ENCODE measurements at places on chromosomes 3 and 15. TPM values are rescaled to one million over a fixed set of nuclear protein-coding genes. Genes with fewer than 3 reads are reported as not detected.

DNA sequence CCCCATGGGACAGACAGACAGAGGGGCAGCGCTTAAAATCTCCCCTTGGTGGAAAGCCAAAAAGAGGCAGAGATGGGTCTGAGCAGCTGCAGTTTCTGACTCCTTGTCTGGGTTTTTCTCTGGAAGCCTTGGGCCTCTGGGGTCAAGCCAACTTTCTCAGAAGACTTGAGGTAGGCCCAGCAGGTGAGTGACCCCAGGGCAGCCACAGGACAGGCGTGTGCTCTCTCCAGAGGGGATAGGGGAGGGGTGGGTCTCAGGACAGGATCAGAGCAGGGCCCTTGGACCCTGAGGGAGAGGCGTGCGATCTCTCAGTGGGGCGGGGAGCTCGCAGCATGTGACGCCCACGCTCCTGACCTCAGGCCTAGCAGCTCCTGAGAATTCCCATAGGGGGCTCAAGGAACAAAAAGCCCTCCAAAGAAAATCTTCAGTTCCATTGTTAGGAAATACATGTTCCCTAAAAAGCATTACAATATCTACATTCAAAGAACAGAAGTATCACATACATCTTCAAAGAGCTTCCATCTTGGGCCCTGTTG lies 34.6 kb upstream of the DUSP7 start:
- H3K27me3 ChIP-seq, result no peaks in the 10 kb centered on the region
- H3K4me3 ChIP-seq, result no peak overlapping the region
- H3K4me1 ChIP-seq, result peaks cover 3% of the 10 kb centered on the region
- H3K27ac ChIP-seq, result peak overlapping the region; percentile 96

Gene DNASE1L3
- 4.3 TPM for total RNA-seq

GRCh38 chr3:28326458-28326926 lies 22.0 kb upstream of the ZCWPW2 start:
- H3K27ac ChIP-seq, result no peak overlapping the region
- peaks cover 2% of the 10 kb centered on the region for H3K36me3 ChIP-seq
- DNase-seq, result no peak
- H3K4me3 ChIP-seq, result no peak overlapping the region

DNA sequence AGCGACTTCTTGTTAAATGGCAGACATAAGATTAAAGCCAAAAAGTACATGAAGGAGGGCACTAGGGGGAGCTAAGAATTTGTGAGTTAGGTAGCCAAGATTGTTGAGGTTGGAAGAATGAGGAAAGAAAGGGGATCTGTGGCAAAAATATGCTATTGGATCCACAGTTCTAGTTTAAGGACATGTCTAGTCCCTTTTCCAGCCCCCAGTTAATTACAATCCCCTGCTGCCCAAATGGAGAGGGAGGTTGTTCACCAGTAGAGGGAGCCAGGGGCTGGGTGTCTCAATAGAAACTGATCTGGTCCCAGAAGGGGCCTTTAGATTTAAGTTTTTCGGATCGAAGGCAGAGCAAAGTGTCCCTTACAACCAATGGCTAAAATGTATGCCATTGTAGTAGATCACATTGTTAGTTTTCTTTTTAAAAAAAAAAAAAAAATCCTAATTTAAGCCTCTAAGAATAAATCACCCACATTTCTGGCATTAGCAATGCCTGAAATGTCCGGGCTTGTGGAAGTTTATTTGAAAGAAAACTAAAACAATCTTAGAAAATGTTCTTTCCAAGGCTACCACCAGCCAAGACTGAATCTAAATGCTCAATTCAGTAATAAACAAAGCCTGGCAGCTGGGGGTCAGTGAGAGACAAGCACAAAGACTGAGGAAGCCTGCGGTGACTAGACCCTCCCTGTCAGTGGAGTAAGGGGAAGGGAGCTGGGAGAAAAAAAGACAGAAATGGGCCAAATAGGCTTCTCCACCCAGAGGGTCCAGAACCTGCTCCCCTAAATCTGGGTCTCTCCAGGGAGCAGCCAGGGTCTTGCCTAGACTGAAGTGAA lies 7.1 kb downstream of the COL8A1 start:
- H3K4me1 ChIP-seq, result peaks cover 13% of the 10 kb centered on the region
- no peaks in the 10 kb centered on the region for H3K27me3 ChIP-seq
- peak overlapping the region; percentile 40 for H3K4me3 ChIP-seq
- H3K27ac ChIP-seq, result peak overlapping the region; percentile 63
- no peak for DNase-seq
- no peaks in the 10 kb centered on the region for H3K36me3 ChIP-seq

DNA sequence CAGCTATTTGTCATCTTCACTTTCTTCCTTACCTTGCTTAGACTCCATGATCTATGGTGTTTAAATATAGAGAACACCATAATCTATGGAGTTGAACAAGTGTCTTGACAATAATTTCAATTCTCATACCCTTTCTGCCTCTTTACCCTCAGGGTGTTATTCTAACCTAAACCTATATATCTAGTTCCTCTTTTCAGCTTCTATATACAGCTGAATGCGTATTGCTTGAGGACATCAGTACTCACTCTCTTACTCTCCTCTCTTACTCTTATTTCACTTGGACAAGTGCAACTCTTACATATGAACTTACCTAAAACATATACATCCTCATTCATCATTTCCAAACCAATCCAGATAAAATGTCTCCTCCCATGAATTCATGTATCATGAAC lies 187.1 kb downstream of the RAP2B start:
- H3K27ac ChIP-seq, result no peak overlapping the region
- H3K4me3 ChIP-seq, result no peak overlapping the region
- no peak for DNase-seq
- H3K27me3 ChIP-seq, result no peaks in the 10 kb centered on the region

Gene CILP
- total RNA-seq, result 170 TPM

GRCh38 chr3:15453991-15454625 lies 26.7 kb downstream of the EAF1 start:
- no peaks in the 10 kb centered on the region for H3K27me3 ChIP-seq
- H3K36me3 ChIP-seq, result no peaks in the 10 kb centered on the region
- no peak overlapping the region for H3K4me3 ChIP-seq
- no peaks in the 10 kb centered on the region for H3K4me1 ChIP-seq
- no peak for DNase-seq

GRCh38 chr3:167469381-167469780 lies 4.5 kb downstream of the SERPINI2 start:
- H3K27ac ChIP-seq, result no peak overlapping the region
- no peak overlapping the region for H3K4me3 ChIP-seq
- H3K4me1 ChIP-seq, result no peaks in the 10 kb centered on the region
- H3K36me3 ChIP-seq, result no peaks in the 10 kb centered on the region
- no peaks in the 10 kb centered on the region for H3K27me3 ChIP-seq

Gene SLC25A38
- total RNA-seq, result 18.6 TPM

Gene SLC24A5
- not detected for total RNA-seq

GRCh38 chr3:171831936-171832335 lies 11.2 kb upstream of the TMEM212 start:
- H3K4me1 ChIP-seq, result no peaks in the 10 kb centered on the region
- DNase-seq, result no peak
- H3K36me3 ChIP-seq, result no peaks in the 10 kb centered on the region
- no peak overlapping the region for H3K27ac ChIP-seq
- H3K27me3 ChIP-seq, result no peaks in the 10 kb centered on the region
- H3K4me3 ChIP-seq, result no peak overlapping the region

Gene BUB1B
- total RNA-seq, result 0.84 TPM

Data from aorta (tissue), 5 donors.